ENCODE measurements at places on chromosomes 11 and 22.

DNA sequence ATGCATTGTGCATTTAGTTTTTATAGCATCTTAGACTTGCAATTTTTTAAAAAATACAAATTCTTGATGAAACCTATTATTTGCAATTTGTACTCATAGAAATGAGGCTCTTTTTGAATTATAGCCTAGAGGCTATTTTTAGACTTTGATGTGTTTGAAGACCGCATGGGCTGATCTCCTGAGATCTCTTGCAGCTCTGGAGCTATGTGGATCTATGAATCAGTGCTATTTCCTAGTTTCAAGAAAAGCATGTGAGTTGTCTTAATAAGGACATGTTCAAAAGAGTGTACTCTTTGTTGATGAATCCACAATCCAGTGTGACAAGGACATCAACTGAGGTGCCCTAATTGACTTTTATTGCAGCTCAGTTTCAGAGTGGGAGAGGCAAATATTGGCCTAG, 620.5 kb downstream of the ETS1 start:
- DNase-seq = no peak

GRCh38 chr11:56848141-56848809, 99.8 kb upstream of the OR9G4 start:
- DNase-seq = no peak

- DNase-seq = no peak
Measured at GRCh38 chr11:12114193-12115033, 4.0 kb downstream of the MICAL2 start.

- DNase-seq = no peak
Measured at GRCh38 chr11:2557381-2557780, 112.6 kb downstream of the KCNQ1 start.

DNA sequence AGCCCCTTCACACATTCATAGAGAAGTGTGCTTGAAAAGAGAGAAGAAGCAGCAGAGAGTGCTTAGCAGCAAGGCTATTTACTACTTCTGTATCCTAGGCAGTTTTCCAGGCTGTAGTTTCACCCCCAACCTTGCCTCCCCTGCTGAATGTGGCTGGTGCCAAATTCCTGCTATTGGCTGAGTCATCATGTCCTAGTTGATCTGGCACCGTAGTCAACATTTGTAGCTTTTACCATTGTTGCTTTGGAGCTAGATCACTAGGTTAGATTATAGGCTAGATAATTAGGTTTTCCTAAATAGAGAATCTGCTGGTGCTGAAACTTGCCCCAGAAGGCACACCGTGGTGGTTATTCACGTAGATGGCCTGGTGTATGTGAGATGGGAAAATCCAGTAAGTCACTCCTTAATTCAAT, 32.7 kb downstream of the ARHGAP42 start:
- no peak for DNase-seq
